Stimulated activated CD8-positive, alpha-beta memory T cell treated with anti-CD3 and anti-CD28 coated beads, Interleukin-2, amount 100 ng/mL, for 48 hours (primary cell): ENCODE measurements at places on chromosomes 3 and 15.

DNA sequence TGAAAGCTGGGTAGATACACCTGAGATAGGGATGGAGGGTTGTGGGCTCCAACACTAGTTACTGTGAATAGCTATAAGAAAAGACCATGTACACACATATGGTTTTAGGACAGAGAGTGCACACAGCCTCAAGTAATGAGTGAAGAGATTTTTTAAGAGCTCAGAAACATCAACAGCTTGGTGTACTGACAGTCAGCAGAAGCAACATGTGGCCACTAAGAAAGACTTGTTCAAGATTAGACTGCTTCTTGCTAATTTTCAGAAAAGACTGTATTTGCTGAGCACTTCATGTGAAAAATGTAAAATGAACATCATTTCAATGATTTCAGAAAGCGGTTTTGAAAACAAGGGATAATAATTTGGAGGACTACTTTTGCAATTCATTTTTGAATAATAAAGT lies 10.3 kb downstream of the ANKRD28 start:
- no peak for DNase-seq

- DNase-seq = no peak
Observed at GRCh38 chr15:70794596-70795310, 31.4 kb upstream of the UACA start.

- DNase-seq = no peak
Observed at GRCh38 chr3:31064021-31064420, 169.6 kb upstream of the GADL1 start.

DNA sequence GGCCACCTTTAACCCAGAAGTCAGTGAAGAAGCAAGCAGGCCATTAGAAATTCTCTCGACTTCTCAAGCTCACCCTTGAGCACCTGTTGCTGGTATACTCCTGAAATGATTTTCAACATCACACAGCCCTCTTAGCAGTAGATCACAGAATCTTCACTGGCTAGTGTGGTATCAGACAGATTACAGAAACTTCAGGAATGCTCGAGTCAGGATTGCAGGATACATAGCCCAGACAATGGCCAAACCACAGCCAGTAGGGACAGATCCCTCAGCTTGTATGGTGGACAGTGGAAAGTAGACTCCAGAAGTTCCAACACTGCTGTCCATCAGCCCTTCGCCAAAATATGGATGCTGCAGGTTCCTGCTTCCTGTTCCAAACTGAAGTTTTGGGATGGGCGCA lies 4.5 kb upstream of the KLHL40 start:
- no peak for DNase-seq

GRCh38 chr3:17179381-17180205 lies 294.8 kb downstream of the PLCL2 start:
- DNase-seq = no peak

DNA sequence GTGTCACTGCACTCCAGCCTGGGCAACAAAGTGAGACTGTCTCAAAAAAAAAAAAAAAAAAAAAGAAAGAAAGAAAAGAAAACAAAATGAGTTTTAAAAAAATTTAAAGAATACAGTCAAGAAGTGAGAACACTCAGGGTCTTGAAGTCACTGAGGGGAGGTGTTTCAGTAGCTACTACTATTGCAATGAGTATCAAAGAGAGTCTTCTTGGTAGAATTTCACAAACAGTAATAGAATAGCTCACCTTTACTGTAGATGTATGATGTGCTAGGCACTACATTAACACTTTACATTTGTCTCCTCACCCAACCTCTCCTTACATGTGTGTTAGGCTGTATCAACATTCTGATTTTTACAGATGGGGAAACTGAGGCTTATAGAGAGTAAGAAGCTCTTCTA lies 43.9 kb downstream of the EOMES start:
- no peak for DNase-seq

DNA sequence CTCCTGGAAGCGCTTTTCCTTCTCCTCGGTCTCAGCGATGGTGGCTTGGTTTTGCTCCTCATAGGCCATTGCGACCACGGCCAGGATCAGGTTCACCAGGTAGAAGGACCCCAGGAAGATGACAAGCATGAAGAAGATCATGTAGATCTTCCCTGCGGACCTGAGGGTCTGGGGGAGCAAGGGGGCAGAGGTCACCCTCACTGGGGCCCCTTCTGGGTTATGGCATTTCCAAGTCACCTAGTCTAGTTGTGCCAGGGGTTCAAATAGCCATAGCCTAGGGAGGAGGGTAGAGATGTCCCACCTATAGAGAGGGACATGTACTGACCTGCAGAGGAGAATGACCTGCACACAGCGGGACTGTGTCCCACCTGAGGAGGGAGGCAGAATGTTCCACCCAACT lies 43.5 kb downstream of the SCN5A start:
- DNase-seq = no peak

GRCh38 chr3:48899273-48899672 lies 591 bp upstream of the SLC25A20 start:
- no peak for DNase-seq

GRCh38 chr3:190883973-190884832 lies 21.7 kb upstream of the GMNC start:
- DNase-seq = no peak

DNA sequence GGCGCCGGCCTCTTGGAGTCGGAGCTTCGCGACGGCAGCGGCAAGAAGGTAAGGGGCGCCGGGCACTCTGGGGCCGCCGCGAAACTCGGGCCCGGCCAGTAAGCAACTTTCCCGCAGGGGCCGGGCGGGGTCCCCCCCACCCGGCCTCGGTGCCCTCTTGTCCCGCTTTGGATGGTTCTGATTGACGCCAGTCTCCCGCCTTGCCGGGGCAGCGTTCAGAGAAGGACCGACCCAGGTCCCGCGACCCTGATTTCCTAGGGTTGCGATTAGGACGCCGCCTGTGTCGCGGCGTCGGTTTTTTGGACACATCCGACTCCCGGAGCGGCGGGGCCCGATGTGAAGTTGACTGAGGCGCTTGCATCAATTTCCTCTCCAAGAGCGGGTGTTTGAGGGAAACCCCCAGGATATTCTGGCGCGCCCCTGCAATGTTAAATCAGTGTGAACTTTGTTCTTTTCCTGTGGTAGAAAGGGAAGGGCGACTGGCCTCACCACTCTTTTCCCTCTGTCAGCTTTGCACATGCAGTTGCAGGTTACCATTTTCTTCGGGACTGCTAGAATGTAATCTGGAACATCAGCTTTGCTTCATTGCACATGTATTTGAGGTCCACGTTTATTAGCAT lies 755 bp downstream of the PDE8A start:
- peak; percentile 38 for DNase-seq

- no peak for DNase-seq
Observed at GRCh38 chr15:35674873-35675781, 129.2 kb upstream of the DPH6 start.

DNA sequence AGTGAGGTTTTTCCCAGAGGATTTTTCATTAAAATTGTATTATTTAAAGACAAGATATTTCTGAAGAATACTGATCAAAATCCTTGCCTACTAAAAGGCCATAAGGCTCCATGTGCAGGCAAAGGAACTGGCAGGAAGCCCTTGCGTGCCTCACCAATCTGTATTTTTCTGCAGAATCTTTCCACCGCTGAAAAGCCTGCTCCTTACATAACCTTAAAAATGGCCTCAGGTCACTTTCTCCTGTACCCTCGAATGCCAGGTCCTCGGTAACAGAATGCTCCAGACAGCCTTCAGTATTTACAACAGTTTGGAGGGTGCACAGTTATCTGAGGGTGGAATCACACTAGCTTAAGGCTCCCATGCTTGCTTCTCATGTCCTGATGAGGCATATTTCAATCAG lies 3.2 kb downstream of the MORC1 start:
- no peak for DNase-seq

DNA sequence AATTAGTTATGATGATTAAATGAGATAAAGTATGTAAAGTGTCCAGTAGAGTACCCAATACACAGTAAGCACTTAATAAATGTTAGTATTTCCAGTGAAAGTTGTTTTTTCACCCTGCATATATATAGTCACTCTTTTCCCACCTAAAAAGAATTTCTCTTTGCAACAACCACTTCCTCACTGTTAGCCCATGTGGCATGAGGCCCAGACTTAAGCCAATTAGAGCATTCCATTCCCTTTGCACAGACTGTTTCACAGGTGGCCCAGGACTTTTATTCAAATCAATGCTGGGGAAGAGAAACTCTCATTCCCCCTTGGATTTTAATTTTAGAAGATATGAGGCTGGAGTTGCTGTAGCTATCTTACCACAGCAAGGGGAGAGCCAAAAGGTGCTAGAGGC lies 3.7 kb downstream of the IFT80 start:
- DNase-seq = no peak

GRCh38 chr3:161893972-161894371 lies 397.4 kb downstream of the OTOL1 start:
- DNase-seq = no peak

- no peak for DNase-seq
Observed at GRCh38 chr3:177196008-177196455, 1.2 kb downstream of the TBL1XR1 start.

- DNase-seq = no peak
Observed at GRCh38 chr15:84929795-84930603, 45.5 kb downstream of the SLC28A1 start.

- DNase-seq = no peak
Observed at GRCh38 chr3:4533489-4534443, 40.6 kb downstream of the ITPR1 start.

- no peak for DNase-seq
Observed at GRCh38 chr3:66854601-66855151, 143.4 kb upstream of the KBTBD8 start.

GRCh38 chr3:126872701-126873342 lies 110.1 kb upstream of the PLXNA1 start:
- DNase-seq = no peak

GRCh38 chr3:99943931-99944761 lies 126.5 kb downstream of the CMSS1 start:
- DNase-seq = no peak

- DNase-seq = no peak
Observed at GRCh38 chr15:38525489-38525888, 39.1 kb downstream of the RASGRP1 start.

- DNase-seq = peak; percentile 19
Observed at GRCh38 chr15:90648137-90649070, 68.7 kb upstream of the BLM start.

- no peak for DNase-seq
Observed at GRCh38 chr15:62550106-62550505, 385.0 kb upstream of the C2CD4B start.

- no peak for DNase-seq
Observed at GRCh38 chr3:50333744-50334328, 5.8 kb upstream of the TUSC2 start.

GRCh38 chr3:171251835-171252234 lies 208.4 kb downstream of the TNIK start:
- no peak for DNase-seq

DNA sequence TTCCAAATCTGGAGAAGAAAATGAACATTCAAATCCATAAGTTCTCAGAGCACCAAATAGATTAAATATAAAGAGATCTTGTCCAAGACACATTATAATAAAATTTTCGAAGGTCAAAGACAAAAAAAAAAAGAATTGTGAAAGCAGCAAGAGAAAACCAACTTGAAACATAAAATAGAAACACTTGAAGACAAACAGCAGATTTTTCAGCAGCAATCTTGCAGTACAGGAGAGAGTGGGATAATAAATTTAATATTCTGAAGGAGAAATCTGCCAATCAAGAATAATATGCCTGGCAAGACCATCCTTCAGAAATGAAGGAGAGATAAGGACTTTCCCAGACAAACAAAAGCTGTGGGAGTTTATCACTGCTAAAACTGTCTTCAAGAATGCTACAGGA lies 150.5 kb upstream of the COL8A1 start:
- no peak for DNase-seq

- no peak for DNase-seq
Observed at GRCh38 chr3:152976239-152976638, 141.3 kb downstream of the P2RY1 start.

GRCh38 chr15:46707452-46707851 lies 1009.9 kb upstream of the SEMA6D start:
- DNase-seq = no peak

DNA sequence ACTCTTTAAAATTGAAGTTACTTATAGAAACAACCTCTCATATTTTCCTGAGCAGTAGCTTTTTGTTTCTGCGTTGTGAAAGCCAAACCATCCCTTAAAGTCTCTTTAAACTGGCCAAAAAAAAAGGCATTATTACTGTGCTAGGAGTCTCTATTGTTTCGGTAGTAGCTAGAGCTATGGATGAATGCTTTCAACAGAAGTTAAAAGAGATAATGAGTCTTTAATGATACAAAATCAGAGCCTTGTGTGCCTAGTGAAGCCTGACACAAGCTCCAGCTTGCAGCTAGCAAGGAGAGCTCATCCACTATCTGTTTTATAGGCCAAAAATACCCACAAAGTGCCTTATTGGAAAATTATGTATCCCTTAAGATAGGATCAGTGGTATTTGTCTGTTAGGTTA lies 360.4 kb upstream of the CDIN1 start:
- no peak for DNase-seq

GRCh38 chr15:41655716-41656115 lies 4.5 kb upstream of the MGA start:
- no peak for DNase-seq

GRCh38 chr3:43038010-43038409 lies 58.9 kb downstream of the GASK1A start:
- DNase-seq = no peak

DNA sequence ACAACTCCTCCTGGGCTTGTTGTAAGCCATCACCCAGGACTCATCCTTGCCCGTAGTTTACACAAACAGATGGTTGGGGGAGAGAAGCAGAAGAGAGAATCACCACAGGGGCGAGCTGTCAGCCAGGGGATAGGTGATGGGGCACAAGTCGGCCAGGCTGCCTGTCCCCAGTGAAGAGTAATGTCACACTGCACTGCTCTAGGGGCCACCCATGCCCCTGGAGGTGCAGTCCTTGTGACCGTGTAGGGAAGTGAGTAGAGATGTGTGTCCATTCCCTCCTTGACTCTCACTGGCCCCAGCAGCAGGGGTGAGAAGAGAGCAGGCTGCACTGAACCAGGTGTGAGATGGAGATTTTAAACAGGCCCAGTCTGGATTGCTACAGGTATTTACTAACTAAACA lies 17.1 kb upstream of the PRSS50 start:
- no peak for DNase-seq

GRCh38 chr15:74783808-74784175 lies 1.9 kb downstream of the CSK start:
- no peak for DNase-seq

- no peak for DNase-seq
Observed at GRCh38 chr3:12828751-12829150, 12.6 kb downstream of the RPL32 start.

GRCh38 chr15:76344893-76345582 lies 8.5 kb downstream of the ISL2 start:
- no peak for DNase-seq

DNA sequence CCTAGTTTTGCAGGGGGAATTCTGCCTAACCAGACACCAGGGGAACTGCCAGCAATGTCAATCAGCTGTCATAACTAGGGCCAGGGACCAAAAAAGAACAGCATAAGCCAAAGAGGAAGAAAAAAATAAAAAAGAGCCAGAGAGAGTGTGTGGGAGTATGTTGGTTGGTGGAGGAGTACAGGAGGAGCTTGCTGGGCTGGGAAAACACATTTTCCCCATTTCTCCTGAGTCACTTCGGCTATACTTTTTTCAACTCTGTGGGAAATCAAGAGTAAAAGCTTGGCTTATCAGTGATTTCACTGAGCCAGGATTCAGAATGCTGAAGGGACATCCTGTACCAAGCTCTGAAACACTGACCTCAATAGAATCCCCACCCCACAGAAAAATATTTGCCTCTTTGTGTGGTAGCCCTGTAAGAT lies 144.7 kb upstream of the DPH6 start:
- DNase-seq = no peak

GRCh38 chr3:187112934-187113793 lies 26.1 kb downstream of the RPL39L start:
- DNase-seq = no peak
